Muscle of leg (tissue), 16 donors: ENCODE measurements at places on chromosomes 3 and 15. TPM values are rescaled to one million over a fixed set of nuclear protein-coding genes. Genes with fewer than 3 reads are reported as not detected.

GPR176 gene
- polyA plus RNA-seq, result 4.4 TPM

CCDC80 gene
- polyA plus RNA-seq, result 40.3 TPM

MAGI1 gene
- 16.8 TPM for polyA plus RNA-seq

XIRP1 gene
- 145 TPM for polyA plus RNA-seq

NDN gene
- polyA plus RNA-seq, result 174 TPM

SYNPR gene
- not detected for polyA plus RNA-seq

TM4SF1 gene
- 33.0 TPM for polyA plus RNA-seq

TRIM69 gene
- polyA plus RNA-seq, result 22.6 TPM

COL6A5 gene
- 0.07 TPM for polyA plus RNA-seq

KPNA4 gene
- 68.4 TPM for polyA plus RNA-seq

MINDY4B gene
- 1.3 TPM for polyA plus RNA-seq

BSN gene
- 0.77 TPM for polyA plus RNA-seq

TBL1XR1 gene
- 61.1 TPM for polyA plus RNA-seq

GNAT1 gene
- not detected for polyA plus RNA-seq

SIDT1 gene
- polyA plus RNA-seq, result 2.7 TPM

DET1 gene
- polyA plus RNA-seq, result 9.8 TPM

TICRR gene
- polyA plus RNA-seq, result 4.8 TPM

ERICH6 gene
- polyA plus RNA-seq, result 0.53 TPM

PLSCR5 gene
- not detected for polyA plus RNA-seq

IL16 gene
- 8.0 TPM for polyA plus RNA-seq

C3orf20 gene
- polyA plus RNA-seq, result 0.15 TPM

TMEM212 gene
- polyA plus RNA-seq, result 0.06 TPM

FBXO40 gene
- polyA plus RNA-seq, result 2.0 TPM
